ENCODE measurements at places on chromosomes 11 and 22.

- no peak for DNase-seq
Observed at GRCh38 chr11:102879801-102880200, 5.0 kb upstream of the MMP12 start.

GRCh38 chr11:120610111-120610510 is 98.6 kb downstream of the GRIK4 start:
- DNase-seq, result no peak

- DNase-seq, result no peak
Observed at GRCh38 chr11:66017321-66017720, 5.5 kb downstream of the CST6 start.

DNA sequence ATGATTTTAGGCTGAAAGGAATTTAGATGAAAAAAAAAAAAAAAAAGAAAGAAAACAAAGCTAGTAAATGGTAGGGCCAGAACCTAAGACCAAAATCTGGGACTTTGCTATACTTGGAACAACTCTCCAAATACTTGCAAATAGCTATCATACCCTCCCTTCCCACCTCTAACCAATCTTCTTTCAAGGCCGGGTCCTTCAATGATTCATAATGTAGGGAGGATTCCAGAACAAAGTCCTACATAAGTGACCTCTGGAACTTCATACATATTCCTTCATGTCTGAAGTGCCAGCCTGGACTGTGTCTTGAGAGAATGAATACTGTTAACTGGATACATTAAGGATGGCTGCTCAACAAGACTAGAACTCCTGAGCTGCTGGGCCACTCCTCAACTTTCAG is 9.9 kb downstream of the STK33 start:
- no peak for DNase-seq

GRCh38 chr11:30567120-30567519 is 19.0 kb downstream of the MPPED2 start:
- no peak for DNase-seq

DNA sequence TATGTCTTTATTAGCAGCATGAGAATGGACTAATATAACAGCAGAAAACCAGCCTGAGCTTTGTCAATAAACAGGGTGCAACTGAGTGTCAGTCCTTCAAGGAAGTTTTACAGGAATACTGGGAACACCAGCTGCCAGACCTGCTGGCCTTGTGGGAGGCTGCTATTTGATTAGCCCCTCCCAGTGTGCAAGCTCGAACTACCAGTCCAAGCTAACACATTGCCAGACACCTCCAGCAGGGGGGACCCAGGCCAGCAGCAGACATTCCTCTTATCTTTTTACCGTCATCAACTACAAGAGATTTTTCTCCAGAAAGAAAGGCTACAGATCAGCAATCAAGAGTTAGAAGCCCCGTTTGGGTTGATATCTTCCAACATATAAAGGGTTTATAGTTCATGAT is 942.8 kb upstream of the TENM4 start:
- no peak for DNase-seq

DNA sequence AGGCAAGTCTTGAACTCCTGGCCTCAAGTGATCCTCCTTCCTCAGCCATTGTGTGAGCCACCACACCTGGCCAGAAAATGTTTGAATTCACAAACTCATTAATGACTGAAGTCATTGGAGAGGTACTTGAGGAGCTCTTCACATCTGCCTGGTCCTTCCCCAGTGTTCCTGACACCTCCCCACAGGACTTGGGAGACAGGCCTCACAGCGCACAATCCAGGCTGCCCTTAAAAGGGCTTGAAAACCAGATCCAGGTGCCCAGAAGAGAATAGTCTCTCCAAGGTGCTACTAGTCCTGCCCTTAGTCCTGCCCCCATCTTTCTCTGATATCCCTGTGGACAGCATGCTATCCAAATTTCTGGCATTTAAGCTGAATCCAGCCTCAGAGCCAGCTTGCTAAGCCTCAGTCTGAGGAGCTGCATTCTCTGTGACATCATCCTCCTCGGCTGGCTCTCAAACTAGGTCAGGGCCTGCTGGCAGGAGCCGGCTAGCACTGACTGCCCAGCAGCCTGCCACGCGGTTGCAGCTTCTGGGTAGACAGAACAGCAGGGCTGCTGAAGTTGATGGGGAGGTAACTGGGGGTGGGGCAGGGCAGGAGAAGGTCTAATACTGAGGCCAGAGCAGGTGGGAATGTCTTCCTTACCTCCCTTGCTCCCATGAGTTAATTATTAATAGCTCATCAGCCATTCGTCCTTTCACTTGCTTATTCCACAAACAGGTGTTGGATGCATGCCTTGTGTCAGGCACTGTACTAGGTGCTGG is 35.3 kb upstream of the NECTIN1 start:
- no peak for DNase-seq

GRCh38 chr22:45104313-45104712 is 59.4 kb upstream of the NUP50 start:
- no peak for DNase-seq

GRCh38 chr11:116209255-116209654 is 563.5 kb downstream of the BUD13 start:
- DNase-seq, result no peak
